Right ventricle myocardium superior (tissue), 1 donor: ENCODE measurements at places on chromosomes 7 and 10. TPM values are rescaled to one million over a fixed set of nuclear protein-coding genes. Genes with fewer than 3 reads are reported as not detected.

GRCh38 chr10:14531974-14532373, 201.2 kb upstream of the FRMD4A start:
- no peak for DNase-seq

DNA sequence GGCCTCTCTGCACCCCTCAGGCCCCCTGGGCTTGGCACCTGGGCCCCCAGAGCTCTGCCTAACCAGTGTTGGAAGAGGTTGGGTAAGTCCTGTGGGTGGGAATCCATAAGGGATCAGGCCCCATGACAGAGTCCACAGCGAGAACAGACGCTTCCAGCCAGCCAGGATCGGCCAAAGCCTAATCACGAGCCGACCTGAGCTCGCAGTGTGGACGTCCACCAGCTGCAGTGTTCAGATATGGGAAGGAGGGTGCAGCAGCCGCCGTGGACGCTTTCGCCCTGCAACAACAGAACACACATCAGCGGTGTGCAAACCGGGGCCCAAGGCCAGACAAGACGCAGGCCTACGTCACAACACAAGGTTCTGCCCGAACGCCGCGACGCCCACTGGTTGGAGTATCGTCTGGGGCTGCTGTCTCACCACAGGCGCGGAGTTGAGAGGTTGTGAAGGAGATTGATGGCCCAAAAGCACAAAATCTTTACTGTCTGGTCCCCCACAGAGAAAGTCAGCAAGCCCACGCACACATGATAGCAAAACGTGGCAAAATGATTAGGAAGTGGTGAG, 102.1 kb downstream of the FOXL3 start:
- DNase-seq, result no peak

DNA sequence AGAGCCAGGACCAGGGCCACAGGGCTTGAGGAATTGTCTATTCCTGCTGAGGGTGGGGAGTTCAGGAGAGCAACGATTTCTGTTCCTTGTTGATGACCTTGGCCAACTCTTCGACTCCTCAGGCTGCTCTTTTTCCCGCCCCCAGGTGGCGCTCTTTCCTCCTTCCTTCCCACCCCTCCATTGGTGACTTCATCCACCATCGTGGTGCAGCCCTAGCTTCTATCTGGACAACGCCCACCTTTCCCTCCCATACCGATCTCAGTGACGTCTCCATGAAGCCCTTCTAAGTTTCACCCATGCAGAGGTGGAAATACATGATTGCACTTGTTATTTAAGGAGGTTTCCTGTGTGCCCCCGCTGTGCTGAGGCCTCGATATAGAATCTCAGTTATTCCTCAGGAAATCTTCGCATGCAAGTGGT, 22.1 kb upstream of the CARD11 start:
- DNase-seq, result no peak

GRCh38 chr7:117907049-117907640, 33.9 kb upstream of the CTTNBP2 start:
- no peak for DNase-seq

- no peak for DNase-seq
Observed at GRCh38 chr10:116408719-116409118, 18.9 kb upstream of the PNLIPRP3 start.

DNA sequence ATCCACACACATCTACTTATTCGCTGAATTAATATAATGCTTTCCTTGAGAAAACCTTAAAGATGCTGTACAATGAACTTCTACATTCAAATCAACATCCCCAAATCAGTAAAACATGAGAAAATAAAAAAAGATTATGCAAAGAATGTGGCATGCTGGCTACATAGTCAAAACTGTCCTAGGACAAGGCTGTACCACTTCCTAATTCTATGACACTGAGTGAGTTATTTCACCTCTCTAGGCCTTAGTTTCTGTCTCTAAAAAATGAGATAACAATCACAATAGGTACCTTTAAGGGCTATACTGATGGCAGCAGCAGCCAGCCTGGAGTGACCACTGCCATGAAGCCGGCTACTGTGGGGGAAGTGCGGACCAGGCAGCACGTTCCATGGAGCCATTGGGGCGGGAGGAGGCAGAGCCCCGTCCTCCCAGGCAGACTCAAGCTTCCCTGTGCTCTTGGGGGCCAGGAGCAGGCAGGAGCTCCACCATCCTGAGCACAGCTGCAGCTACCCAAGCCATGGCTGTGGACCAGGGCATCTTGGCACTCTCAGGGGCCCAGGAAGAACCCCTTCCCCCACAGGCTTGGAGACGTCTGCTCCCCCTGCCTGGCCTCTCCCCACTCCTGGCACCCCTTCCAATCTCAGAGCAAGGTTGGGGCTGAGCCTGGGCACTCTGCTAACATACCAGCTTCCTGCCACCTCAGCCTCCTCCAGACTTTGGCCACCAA, 110.2 kb downstream of the ELAPOR2 start:
- DNase-seq, result no peak

- no peak for DNase-seq
Observed at GRCh38 chr10:124449170-124450011, 444 bp downstream of the NKX1-2 start.

DNA sequence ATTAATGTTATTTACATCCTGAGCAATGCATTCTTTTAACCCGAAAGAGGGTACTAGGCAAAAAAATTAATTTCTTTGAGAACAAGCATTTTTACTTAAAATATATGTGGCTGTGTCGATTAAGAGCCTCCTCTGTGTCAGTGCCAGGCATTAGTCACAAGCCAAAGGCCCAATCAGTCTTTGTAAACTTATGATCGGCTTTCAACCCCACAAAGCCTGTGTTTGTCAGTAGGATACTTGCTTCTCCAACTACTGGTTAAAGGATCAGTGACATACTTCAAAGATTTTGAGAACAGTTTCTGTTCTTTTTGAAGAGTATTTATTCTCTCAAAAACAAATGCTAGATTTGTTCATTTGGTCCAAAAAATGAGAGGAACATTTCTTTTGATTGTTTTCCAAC, 159.3 kb downstream of the NRCAM start:
- no peak for DNase-seq

- DNase-seq, result no peak
Observed at GRCh38 chr7:142603870-142604448, 145.3 kb upstream of the PRSS1 start.

- no peak for DNase-seq
Observed at GRCh38 chr10:60480865-60481563, 91.3 kb upstream of the ANK3 start.

GRCh38 chr7:12470930-12471329, 67.3 kb upstream of the VWDE start:
- no peak for DNase-seq

- no peak for DNase-seq
Observed at GRCh38 chr10:88922041-88922440, 30.5 kb downstream of the ACTA2 start.

DNA sequence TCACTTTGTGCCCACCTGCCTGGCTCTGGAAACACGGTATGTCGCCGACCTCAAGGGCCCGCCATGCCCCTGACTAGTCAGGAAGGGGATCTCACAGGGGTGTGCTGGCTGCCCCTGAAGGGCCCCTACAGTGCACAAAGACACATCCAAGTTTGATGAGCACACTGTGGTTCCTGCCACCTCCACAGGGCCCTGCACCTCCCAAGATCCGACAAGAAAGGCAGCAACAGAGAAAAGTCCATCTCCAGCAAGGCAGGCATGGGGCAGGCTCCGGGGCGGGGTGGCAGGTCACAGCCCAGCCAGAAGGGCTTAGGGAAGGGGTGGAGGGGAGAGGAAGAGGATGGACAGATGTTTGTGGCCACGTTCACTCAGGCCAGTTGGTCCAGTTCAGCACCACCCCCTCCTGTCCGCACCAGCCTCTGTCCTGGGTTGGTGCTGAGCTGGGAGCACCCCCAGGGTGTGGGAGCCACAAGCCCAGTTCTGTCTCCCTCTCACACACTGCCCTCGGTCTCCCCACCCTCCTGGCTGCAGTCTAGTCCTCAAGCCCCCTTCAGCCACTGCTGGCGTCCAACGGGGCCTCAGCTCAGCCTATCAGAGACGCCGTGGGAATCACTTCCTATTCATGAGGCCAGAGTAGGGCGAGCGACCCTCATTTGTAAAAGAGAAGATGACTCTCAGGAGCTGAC, 11.5 kb downstream of the DRGX start:
- DNase-seq, result no peak

DNA sequence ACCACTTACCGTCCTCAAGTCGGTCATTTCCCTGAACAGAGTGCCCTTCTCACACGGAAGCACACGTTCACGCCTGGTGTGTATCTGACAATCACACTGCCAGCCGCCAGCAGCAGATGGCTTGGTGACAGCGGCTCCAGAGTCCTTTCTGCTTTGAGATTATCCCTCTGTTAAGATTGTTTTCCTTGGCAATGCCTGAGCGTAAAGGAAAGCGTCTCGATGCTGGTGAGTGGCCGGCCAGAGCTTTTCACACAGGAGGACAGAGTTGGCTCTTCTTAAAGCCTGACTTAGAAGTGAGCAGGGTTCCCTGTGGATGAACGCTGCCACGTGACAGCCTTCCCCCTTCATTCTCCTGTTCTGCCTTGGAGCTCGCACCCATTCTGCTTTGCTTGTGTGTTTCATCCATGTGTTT, 22.1 kb upstream of the PRKAR1B start:
- peak; percentile 67 for DNase-seq

DNA sequence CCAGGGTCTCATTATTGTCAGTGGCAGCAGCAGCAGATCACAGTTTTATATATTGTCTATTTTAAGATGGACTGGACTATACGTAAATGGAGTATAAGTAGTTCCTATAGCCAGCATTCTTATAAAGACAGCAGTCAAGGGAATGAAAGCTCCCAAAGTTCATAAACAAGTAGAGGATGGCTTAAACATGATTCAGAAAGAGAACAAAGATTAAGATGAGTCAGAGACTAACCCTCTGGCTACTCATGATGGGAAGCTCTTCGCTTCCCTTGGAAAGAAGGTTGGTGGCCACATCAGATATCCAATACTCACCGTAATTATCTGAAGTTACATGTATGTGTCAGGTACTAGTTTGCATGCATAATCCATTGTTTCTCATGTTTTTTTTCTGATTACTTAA, 277.0 kb downstream of the INHBA start:
- no peak for DNase-seq

GRCh38 chr7:151174246-151175046, 7.0 kb upstream of the GBX1 start:
- DNase-seq, result peak; percentile 59

GRCh38 chr7:102284399-102284798, 2.3 kb upstream of the SH2B2 start:
- DNase-seq, result no peak

GRCh38 chr7:101273206-101273605, 28.3 kb upstream of the FIS1 start:
- DNase-seq, result no peak

DNA sequence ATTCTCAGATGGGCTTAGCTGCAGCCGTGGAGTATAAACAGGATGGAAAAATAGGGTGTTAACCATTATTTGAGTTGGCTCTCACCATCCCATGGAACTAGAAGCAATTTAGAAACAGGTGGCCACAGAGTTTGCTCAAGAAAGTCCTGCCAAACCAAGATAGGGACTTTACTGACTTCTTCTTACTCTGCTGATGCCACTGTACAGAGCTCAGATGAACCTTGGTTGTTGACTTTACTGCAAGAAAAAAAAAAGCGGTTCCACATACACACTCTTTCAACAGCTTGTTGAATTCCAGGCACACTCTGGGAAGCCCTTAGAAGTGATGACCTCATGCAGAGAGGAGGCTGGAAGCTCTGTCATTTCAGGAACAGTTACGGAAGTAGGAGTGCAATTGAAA, 753.4 kb downstream of the NRG3 start:
- DNase-seq, result no peak

GRCh38 chr10:49558190-49558589, 19.3 kb upstream of the ERCC6 start:
- no peak for DNase-seq

- DNase-seq, result no peak
Observed at GRCh38 chr10:86556933-86557649, 35.5 kb upstream of the WAPL start.

DNA sequence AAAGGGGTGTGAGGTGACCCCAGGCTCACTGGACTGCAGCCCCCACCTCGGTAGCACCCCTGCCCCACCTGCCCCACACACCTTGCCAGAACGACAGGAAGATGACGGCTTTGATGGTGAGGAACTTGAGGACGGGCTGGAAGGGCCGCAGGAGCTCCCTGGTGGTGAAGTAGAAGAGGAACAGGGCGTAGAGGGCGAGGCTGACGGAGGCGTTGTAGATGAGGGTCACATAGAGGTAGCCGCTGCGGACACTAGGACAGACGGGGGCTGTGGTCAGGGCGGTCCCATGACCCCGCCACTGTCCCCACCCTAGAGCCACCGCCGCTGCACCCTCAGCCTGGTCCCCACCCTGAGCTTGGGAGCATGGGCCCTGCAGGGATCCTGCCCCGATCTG, 7.6 kb downstream of the TMEM184A start:
- no peak for DNase-seq

- no peak for DNase-seq
Observed at GRCh38 chr10:25339966-25340365, 165.2 kb downstream of the GPR158 start.

DNA sequence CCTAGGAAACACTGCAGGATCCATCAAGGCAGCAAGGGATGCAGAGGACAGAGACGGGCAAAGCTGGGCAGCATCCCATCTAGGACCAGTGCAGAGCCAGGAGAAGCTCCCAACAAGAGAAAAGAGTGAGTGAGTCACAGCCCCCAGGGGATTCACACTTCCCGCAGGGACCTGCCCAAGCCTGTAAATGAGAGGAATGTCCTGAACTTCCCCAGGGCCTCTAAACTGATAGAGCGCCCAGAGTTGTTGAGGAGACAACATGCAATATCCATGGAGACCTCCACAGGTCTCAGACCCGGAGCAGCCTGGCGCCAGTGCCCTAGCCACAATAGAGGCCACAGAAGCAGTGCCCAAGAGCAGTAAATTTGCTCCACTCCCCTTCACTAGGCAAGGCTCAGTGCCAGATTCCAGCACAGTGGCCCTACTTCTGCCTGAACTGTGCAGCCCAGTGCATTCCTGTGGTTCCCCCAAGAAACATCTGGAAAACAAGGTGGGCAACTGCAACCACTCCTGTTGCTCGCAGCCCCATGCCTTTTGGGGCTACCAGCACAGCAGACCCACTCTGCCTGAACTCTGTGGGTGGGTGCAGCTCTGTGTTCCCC, 567.5 kb downstream of the POM121L12 start:
- DNase-seq, result no peak

GRCh38 chr10:80356563-80356988, at the start of the genes DYDC1 and DYDC2:
Gene DYDC1 (minus strand): TSS chr10:80356755. CDS start chr10:80352601, 4,154 bp downstream.
Gene DYDC2 (plus strand): TSS chr10:80356781. CDS start chr10:80362444, 5,663 bp downstream.
- peak; percentile 69 for DNase-seq

HILPDA gene
- total RNA-seq, result 7.3 TPM

KLLN gene
- total RNA-seq, result 0.30 TPM

INA gene
- total RNA-seq, result not detected

NKX1-2 gene
- total RNA-seq, result not detected

CYP26C1 gene
- 0.05 TPM for total RNA-seq

C10orf95 gene
- total RNA-seq, result not detected

CYCS gene
- total RNA-seq, result 698 TPM

SFMBT2 gene
- total RNA-seq, result 9.4 TPM

PNLIPRP2 gene
- not detected for total RNA-seq

TAF5 gene
- total RNA-seq, result 2.7 TPM

SDK1 gene
- 2.2 TPM for total RNA-seq

RPEL1 gene
- total RNA-seq, result not detected
